ENCODE measurements at places on chromosomes 7 and 10.

GRCh38 chr7:2612445-2613097 lies 19.2 kb upstream of the TTYH3 start:
- DNase-seq = no peak

DNA sequence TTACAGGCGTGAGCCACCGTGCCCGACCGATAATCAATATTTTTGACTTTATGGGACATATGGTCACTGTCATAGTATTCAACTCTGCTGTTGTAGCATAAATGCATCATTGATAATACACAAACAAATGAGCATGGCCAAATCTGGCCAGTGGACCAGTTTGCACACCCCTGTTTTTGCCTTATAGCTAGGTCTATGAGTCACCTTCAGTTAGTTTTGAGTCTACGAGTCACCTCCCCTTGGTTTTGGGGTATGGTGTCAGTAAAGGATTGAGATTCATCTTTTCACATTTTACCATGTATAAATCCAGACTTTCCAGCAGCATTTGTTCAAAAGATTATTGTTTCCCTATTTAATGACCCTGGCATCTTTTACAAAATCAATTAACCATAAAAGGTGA lies 362.5 kb upstream of the NRP1 start:
- DNase-seq = no peak

GRCh38 chr7:5354460-5355232 lies 69.0 kb downstream of the TNRC18 start:
- DNase-seq = no peak

DNA sequence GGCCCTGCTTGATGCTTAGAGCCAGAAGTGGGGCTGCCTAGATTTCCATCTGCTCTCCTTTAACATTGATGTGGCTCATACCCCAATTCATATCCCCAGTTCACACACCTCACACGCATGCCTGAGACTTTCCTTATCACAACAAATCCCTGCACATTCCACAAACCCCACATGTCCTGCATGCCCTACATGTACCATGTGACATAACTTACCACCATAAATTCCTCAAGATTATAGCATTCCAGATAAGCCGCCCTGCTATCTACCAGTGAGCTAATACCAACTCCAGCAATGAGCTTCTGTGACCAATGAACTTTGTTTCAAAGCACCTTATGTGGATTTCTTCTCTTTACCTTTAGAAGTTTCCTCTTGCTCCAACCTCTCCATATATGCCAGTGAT lies 104.7 kb upstream of the RAB11FIP2 start:
- DNase-seq = no peak

GRCh38 chr10:7417103-7417623 lies 6.3 kb upstream of the SFMBT2 start:
- no peak for DNase-seq

- no peak for DNase-seq
Measured at GRCh38 chr10:824946-825345, 106.6 kb downstream of the LARP4B start.

DNA sequence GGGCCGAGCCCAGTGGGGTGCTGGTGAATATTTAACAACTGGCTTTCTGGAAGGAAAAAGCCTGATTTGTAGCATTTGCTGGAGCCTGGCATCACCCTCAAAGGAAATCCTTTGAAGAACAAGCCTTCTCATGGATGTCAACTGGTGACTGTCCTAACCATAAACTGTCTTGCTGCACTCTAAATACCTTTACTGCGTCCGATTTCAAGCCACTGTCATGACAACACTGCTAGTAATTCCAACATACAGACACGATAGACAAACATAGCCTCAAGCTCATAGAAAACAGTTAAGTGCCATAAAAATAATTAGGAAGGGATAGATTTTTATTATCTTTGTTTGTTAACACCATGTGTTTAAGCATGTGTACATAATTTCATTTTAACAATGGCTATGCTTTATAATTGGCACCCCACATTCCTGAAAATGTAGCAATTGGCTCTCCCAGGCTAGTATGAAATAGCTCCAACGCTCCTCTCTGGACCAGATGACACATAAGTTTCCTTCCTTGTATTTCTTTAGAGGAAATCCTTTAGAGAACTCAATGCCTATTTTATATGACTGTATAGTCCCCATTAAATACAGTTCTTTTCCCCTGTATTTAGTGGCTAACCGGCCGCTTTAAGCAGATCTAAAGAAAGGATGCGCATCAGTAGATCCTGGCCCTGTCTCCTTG lies 273.4 kb downstream of the PRPF18 start:
- no peak for DNase-seq

- no peak for DNase-seq
Measured at GRCh38 chr10:67924136-67924535, 39.7 kb downstream of the SIRT1 start.

GRCh38 chr7:153832160-153832559 lies 220.0 kb upstream of the DPP6 start:
- no peak for DNase-seq

GRCh38 chr7:101159696-101160674 lies 5.4 kb downstream of the VGF start:
- no peak for DNase-seq

DNA sequence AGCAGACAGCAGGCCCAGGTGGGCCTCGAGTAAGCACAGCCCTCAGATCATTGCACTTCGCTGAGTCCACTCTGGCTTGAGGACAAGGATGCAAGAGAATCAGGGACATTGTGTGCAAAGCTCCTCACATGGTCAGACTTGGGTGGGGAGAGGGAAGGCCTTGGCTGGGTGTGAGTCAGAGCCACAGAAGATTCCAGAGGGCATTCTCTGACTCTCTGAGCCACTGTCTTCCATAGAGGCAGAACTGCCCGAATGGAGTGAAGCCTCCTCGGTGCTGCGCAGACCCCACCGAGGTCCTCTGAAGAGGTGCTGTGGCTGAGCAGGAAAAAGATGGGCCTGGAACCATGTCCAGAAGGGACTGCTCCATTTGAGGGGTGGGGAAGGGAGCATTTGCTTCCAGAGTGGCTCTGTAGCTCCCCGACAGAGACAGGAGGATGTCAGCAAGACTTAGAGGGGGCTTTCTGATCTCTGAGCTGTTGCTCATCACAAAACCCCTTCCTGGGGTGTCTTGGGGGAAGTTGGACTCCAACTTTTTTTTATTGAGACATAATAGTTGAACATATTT lies 120.8 kb downstream of the PTPN20 start:
- DNase-seq = no peak

DNA sequence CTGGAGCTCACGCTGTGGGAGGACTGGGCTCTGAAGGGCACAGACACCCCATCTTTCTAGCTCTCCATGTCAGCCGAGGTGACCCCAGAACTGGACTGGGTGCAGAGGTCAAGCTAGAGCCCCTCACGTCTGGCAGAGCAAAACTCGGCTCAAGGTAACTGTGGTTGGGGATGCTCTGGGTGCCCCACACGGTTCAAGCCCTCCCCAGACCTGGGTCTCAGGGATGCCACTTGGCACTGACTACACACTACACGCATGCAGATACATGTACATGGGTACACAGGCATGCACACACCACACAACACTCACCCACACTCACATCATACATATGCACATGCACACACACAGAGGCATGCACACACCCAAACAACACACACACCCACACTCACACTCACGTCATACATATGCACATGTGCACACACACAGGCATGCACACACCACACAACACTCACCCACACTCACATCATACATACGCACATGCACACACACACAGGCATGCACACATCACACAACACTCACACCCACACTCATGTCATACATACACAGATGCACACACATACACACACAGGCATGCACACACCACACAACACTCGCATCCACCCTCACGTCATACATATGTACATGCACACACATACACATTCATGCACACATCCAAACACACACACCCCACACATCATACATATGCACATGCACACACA lies 219.3 kb downstream of the DNAJB6 start:
- no peak for DNase-seq

DNA sequence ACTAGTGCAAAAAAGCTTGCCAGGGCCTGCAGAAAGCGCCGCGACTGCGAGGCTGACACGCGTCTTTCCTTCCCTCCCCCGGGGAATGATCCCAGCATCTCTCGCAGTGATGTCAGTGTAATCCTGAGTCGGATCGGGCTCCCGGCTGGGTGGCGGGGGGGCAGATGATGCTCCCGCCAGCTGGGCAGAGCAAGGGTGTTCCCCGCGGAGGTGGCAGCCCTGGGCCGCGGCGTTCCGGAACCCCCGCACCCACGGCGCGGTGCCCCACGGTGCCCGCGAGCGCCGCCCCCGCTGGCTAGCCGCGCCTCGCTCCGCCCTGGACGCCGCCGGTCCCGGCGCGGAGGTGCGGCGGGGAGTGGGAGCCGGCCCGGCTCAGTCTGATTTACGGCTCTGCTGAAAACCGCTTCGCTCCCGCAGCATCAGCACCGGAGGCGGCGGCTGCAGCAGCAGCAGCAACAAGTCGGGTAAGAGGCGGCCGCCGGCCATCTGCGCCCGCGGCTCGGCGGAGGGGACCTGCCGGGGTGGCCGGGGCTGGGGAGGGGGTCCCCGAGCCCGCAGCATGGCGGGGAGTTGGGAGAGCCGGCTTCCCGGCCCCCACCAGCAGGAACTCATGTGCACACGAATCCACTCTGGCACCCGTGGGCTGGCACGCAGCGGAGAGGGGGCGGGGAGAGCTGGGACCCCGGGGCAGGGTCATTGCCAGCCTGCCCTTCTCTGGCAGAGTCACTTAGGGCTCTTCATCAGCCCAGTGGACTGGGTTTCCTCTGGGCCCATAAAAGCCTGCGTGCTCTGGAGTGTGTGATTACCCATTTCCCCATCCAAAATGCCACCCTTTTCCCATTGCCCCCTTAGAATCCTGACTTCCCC lies at the start of gene ZNF365:
Gene ZNF365, plus strand, starts transcription at position 375 of the 867 bp plus-strand sequence. CDS start 1,825 bp downstream, outside the sequence.
- peak; percentile 38 for DNase-seq

DNA sequence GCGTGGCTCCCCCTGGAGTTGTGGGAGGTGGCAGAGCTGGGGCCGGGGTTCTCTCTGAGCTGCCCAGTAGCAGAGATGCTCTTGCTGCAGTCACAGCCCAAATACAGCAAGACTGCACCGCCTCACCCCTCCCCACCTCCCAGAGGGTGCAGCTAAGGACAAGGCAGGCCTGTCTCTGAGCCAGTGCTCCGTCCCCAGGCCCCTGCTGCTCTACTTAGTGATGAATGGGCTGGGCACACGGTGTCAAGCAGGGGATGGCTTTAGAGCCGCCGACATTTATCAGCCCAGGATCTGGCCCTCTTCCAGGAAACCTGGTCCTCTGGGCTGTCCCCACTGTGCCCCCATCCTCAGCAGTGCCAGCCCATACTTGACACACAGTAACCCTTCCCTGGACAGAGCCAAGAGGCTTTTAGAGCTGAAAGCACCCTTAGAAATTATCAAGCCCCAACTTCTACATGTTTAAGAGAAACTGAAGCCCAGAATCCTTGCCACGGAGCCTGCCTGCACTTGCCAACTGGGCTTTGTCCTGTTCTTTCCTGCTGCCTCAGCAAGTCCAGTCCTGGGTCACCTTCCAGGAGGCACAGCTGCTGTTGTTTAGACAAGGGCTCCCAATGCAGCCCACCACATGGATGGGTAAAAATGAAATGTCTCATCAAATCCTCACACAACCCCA lies 137.1 kb upstream of the UNC5B start:
- no peak for DNase-seq

DNA sequence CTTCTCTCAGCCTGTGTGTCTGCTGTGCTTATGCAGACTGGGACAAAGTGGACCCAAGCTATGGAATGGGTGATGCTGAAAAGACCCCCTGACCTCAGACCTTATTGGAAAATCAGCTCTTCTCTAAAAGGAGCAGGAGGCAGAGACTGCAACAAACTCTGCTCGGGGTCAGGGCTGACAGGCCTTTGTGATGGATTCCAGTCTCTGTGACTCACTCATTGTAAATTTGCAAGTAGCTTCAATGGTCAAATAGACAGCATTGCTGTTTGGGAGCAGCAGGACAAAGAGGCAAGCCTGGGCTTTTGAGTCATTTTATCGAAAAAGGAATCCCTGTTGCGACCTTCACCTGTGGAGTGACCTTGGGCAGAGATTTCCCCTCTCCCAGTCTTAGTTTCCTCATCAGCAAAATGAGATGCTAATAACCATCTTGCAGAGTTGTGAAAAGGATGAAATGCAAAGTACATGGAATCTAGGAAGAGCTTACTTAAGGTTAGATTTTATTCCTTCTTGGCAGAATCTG lies 26.1 kb upstream of the GPR26 start:
- DNase-seq = no peak

DNA sequence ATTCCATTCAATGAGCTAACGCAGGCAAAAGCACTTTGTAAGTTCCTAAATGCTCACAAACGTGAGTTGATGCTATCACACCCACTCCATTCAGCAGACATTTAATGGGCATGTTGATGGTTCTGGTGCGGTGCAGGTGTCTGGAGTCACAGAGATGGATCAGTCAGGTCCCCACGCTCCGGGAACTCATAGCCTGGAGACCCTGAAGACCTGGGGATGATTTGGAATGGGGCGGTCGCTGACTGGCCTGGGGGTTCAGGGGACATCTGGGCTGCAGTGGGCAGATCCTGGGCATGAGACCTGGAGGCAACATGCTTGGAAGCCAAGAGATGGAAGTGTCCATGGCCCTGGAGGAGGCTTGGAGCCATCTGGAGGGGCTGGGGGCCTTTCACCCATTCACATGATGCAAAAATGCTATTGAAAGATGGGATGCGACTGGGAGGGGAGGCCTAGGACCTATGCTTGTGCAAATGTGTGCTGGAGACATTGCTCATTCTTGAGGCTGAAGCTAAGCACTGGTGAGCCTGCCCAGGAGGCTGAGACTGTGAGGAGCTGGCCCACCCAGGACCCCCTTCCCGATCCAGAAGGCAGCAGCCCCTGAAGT lies 522.6 kb downstream of the GLRX3 start:
- DNase-seq = no peak

DNA sequence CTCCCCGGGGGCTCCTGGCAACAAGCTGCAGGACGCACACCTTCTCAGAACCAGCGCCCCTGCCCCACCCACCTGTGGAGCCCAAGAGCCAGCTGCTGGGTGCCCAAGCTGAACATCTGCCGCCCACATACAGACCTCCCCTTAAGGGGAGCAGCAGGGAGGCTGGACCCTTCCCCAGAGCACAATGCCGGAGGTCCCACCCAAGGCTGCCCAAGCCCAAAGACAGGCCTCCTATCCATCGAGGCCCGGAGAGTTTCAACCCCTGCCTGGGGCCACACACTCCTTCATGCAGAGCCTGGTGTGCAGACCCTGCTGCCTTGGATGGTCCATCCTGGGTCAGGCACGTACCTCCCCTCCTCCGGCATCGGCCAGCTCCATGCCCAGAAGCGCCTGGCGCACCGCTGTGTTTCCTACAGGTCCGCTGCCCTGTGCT lies 48.7 kb downstream of the VIPR2 start:
- no peak for DNase-seq

GRCh38 chr7:31958226-31958625 lies 112.0 kb downstream of the PDE1C start:
- DNase-seq = no peak

DNA sequence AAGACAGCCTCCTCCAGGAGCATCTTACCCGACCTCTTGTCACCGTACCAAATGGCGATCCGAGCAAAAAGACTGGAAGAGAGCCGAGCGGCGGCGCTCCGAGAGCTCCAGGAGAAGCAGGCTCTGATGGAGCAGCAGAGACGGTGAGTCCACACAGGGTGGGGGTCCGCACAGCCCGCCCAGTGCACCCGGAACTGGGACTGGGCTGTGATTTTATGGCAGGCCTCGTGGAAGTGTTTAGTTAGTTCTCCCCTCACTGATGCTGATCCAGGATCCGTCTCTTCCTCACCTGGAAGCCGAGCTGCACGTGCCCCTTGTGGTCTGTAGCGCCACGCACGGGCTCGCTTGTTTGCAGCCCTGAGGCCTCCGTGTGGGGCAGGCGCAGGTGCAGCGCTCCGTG lies 19.6 kb downstream of the LRRC27 start:
- DNase-seq = no peak

- no peak for DNase-seq
Measured at GRCh38 chr10:1809139-1809741, 71.9 kb upstream of the ADARB2 start.

- no peak for DNase-seq
Measured at GRCh38 chr7:3370068-3370830, 69.2 kb downstream of the SDK1 start.
